SJSA1 (cell line): ENCODE measurements at places on chromosomes 3 and 15. TPM values are rescaled to one million over a fixed set of nuclear protein-coding genes. Genes with fewer than 3 reads are reported as not detected.

DNA sequence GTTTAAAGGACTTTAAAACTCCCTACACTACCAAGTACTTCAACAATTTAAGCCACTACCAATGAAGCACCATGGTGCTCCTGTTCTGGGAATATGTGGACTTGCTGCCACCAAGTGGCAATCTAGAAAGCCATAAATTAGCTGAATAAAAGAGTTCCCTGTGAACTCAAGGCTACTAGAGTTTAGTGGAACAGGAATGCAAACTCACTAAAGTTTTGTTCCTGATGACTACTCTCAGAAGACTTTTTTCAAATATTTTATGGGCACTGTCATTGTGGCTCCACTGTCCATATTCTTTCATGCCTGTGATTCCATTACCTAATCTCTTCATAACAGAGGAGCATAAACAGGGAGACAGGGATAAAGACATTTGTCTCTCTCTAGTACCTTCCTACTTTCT, 63.9 kb downstream of the TMCC1 start:
- peak overlapping the region; percentile 86 for H3K27ac ChIP-seq
- no peak overlapping the region for H3K4me3 ChIP-seq
- H3K4me1 ChIP-seq = peaks cover 36% of the 10 kb centered on the region
- peak; percentile 67 for DNase-seq
- H3K36me3 ChIP-seq = no peaks in the 10 kb centered on the region; the same call in 1 of the 2 replicates

GRCh38 chr3:138443521-138444503, 9.4 kb downstream of the ESYT3 start:
- H3K4me3 ChIP-seq = no peak overlapping the region
- H3K27me3 ChIP-seq = no peaks in the 10 kb centered on the region
- H3K36me3 ChIP-seq = no peaks in the 10 kb centered on the region
- DNase-seq = no peak

GRCh38 chr3:186452517-186452916, 90.5 kb upstream of the DGKG start:
- no peak overlapping the region for H3K4me3 ChIP-seq
- H3K36me3 ChIP-seq = no peaks in the 10 kb centered on the region
- DNase-seq = no peak
- 0 out of 2 replicates have a peak, but pooled peaks cover 4% of the 10 kb centered on the region for H3K27me3 ChIP-seq

DNA sequence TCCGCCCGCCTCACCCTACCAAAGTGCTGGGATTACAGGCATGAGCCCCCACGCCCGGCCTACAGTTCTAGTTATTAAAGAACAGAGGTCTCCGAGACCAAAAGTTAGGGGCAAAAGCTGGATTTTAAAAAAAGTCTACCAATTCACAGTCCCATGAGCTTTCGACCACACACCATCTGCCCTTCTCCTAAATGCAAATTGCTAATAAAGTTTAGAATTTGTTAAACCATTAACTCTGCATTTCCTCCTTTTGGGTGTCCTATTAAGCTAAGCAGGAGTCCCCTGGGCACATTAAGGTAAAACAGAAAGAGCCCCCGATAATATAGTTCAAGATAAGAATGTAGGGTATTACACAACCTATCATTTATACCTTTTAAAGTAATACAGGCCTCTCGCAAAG, 322.7 kb downstream of the FOXP1 start:
- no peaks in the 10 kb centered on the region for H3K27me3 ChIP-seq
- H3K4me3 ChIP-seq = no peak overlapping the region
- H3K27ac ChIP-seq = no peak overlapping the region
- DNase-seq = no peak
- peaks cover 23% of the 10 kb centered on the region for H3K4me1 ChIP-seq

DNA sequence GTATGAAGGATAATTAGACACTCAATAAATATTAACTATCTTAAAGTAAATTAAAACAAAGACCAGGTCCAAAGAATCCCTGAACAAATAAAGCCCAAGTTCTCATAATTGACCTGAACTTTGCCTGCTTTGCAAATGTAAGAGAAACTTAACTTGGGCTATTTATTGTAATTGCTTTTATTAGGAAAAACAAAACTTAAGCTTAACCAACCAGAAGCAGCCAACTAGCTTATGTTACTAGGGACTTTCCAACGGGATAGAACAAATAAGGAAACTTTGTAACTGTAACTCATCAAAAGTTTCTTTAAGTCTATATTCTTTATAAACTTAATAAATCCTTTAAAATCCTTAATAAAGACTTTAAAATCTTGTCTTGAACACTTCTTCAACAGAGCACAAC, 48.4 kb downstream of the C3orf38 start:
- no peak for DNase-seq
- H3K4me1 ChIP-seq = no peaks in the 10 kb centered on the region
- no peaks in the 10 kb centered on the region for H3K27me3 ChIP-seq
- no peak overlapping the region for H3K27ac ChIP-seq
- H3K36me3 ChIP-seq = no peaks in the 10 kb centered on the region

DNA sequence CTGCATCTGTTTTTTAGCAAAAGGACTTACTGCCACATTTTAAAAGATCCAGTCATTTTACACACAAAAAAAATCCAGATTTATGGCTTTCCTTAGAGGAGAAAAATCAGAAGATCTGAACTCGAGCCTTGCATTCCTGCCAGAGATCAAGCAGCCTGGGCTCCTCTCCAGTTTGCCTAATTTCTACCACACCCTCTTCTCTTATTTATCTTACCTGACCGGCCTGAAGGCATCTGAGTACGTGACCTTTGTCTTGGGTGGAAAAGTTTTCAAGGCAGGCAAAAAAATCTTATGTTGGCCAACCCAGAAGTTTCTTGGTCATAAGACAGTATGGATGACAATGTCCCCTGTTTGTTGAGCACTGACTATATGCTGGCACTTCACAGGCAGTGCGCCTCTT, 60.3 kb downstream of the CHRD start:
- H3K27ac ChIP-seq = no peak overlapping the region
- DNase-seq = no peak
- no peaks in the 10 kb centered on the region for H3K4me1 ChIP-seq
- H3K4me3 ChIP-seq = no peak overlapping the region
- no peaks in the 10 kb centered on the region for H3K27me3 ChIP-seq

DNA sequence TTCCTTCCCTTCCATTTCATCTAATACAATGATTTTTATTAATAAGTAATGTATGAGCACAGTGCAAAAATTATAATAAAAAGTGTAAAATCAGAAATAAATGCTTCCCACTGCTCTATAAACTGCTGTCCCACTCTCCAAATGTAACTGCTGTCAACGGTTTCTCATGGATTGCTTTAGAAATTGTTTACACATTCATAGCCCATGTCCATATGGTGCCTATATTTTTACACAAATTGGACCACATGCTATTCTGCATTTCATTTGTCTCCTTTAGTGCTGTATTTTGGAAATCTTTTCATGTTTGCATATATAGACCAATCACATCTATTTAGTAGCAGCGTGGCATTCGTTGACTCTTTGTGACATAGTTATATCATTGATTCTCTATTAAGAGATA, 164.7 kb upstream of the SLCO3A1 start:
- no peak overlapping the region for H3K4me3 ChIP-seq
- no peaks in the 10 kb centered on the region for H3K4me1 ChIP-seq
- no peaks in the 10 kb centered on the region for H3K27me3 ChIP-seq
- H3K36me3 ChIP-seq = no peaks in the 10 kb centered on the region
- no peak for DNase-seq

GRCh38 chr3:179703816-179704215, 51.0 kb downstream of the USP13 start:
- H3K4me3 ChIP-seq = no peak overlapping the region
- peaks cover 29% of the 10 kb centered on the region for H3K36me3 ChIP-seq
- no peak overlapping the region for H3K27ac ChIP-seq
- no peak for DNase-seq
- no peaks in the 10 kb centered on the region for H3K27me3 ChIP-seq
- H3K4me1 ChIP-seq = peaks cover 10% of the 10 kb centered on the region

DNA sequence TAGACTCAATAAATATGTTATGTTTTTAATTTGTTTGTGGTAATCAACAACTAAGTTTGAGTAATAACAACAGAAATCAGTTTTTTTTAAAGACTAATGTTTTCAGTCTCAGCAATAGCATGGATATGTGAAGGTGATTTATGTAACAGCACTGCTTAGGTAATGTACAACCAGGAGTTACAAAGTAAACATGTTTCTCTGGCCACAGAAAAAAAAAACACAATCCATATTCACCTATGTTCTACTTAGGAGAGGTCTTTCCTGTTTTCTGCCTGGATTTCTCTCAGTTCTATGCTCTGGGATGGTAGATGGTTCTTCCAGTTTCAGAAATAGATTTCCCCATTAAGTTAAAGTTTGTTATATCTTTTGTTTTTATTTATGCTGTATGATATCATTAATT, 579.4 kb downstream of the SI start:
- no peaks in the 10 kb centered on the region for H3K27me3 ChIP-seq
- no peak overlapping the region for H3K27ac ChIP-seq
- no peak for DNase-seq
- no peak overlapping the region for H3K4me3 ChIP-seq
- no peaks in the 10 kb centered on the region for H3K4me1 ChIP-seq

DNA sequence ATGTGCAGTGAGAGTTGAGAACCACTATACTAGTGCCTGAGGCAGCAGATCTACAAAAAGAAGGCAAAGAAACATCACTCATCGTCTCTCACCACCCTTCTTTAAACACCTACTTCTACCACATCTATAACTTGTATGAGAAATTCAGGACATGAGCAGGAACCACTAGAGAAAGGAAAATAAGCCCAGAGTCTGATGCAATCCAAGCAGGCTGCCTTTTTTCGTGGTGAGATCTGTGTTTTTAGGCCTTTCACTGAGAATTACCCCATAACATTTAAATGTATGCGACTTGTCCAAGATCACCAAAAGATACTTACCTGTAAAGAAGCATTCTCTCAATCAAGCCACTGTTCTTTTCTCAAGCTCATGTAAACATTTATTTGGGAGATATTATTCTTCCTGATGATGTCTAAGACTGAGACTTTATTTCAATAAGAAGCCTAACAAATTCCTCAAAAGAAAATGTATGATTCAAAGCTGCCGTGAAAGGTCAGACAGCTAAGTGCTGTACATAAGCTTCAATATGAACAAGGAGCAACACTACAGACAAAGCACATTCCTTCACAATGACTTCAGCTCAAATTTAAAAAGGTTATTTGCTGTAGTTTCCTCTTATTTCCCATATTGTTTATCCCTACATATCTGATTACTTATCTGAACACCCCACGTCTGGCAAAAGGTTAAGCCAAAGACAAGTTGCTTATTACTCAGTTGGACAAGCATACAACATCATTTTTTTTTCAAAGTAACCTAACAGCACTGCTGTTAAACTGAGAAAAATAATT, 16.5 kb downstream of the SPICE1 start:
- H3K27ac ChIP-seq = peak overlapping the region; percentile 78
- no peaks in the 10 kb centered on the region for H3K27me3 ChIP-seq
- H3K4me3 ChIP-seq = no peak overlapping the region
- no peak for DNase-seq
- H3K4me1 ChIP-seq = peaks cover 16% of the 10 kb centered on the region

DNA sequence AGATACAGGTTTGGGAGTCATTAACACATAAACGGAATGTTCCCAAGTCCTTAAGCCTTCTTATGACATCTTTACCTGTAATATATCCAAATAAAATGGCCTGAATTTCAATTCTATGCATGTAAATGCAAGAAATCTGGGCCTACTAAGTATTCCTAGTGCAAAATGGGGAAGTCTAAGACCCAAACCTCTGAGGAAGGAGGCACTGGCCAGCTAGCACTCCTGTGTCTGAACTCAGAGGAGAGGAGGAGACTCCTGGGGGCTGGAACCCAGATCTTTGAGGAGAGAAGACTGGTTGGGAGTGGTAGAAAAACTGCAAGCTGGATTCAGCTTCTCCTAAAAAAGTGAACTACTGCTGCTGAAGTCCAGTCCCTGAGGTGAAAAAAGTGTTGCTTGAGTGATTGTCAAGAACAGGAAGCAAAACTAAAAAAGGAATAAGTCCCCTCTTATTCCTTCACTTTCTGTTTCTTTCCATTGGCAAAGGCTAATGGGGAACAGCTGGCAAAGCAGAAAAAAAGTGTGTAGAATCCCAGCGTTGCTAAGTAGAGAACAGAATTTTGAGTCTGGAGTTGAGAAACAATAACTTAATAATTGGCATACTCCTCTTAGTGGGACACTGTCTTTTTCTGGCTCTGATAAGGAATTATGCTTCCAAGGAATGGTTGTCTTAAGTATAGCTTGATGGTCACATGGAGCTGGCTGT, 54.8 kb upstream of the ATP2C1 start:
- no peak for DNase-seq
- no peak overlapping the region for H3K4me3 ChIP-seq
- H3K27me3 ChIP-seq = 0 out of 2 replicates have a peak, but pooled peaks cover 5% of the 10 kb centered on the region
- H3K36me3 ChIP-seq = no peaks in the 10 kb centered on the region
- H3K27ac ChIP-seq = no peak overlapping the region

DNA sequence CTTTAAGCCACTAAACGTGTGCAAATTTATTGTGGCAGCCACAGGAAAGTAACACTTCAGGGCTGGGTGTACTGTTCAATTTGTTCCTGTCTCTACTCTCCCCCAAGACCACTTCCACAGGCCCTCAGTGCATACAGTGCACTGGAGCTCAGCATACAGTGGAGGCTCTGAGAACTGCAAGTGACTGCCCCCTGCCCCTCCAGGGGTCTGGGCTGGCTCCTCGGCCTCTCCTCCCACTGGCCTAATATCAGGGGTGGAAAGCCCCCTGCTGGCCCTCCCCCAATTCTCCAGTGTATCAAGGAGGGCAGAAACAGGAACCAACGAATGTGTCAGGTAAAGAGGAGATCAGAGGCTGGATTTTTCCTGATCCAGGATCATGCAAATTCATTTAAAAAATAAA, 19.9 kb upstream of the HEG1 start:
- no peak for DNase-seq
- H3K4me3 ChIP-seq = no peak overlapping the region
- peaks cover 4% of the 10 kb centered on the region; the same call in 1 of the 2 replicates for H3K36me3 ChIP-seq
- H3K27ac ChIP-seq = no peak overlapping the region

GRCh38 chr15:89051875-89052274, 36.4 kb upstream of the ABHD2 start:
- DNase-seq = peak; percentile 29
- no peaks in the 10 kb centered on the region for H3K27me3 ChIP-seq
- no peak overlapping the region for H3K4me3 ChIP-seq

- H3K27me3 ChIP-seq = no peaks in the 10 kb centered on the region
- no peak for DNase-seq
- no peaks in the 10 kb centered on the region for H3K4me1 ChIP-seq
- no peaks in the 10 kb centered on the region for H3K36me3 ChIP-seq
Measured at GRCh38 chr3:167657684-167658225, 4.0 kb upstream of the WDR49 start.

- DNase-seq = no peak
- no peak overlapping the region for H3K27ac ChIP-seq
- peaks cover 42% of the 10 kb centered on the region for H3K4me1 ChIP-seq
- no peaks in the 10 kb centered on the region for H3K27me3 ChIP-seq
- H3K4me3 ChIP-seq = no peak overlapping the region
Measured at GRCh38 chr3:185711255-185711870, 113.5 kb downstream of the IGF2BP2 start.

SERPINI2 gene
- total RNA-seq = not detected in 2 replicates

SPG11 gene
- total RNA-seq = 28.9 and 36.8 TPM in 2 replicates

ZPLD1 gene
- not detected in 2 replicates for total RNA-seq

CSTA gene
- not detected in 2 replicates for total RNA-seq

TMCO5A gene
- not detected in 2 replicates for total RNA-seq

SAXO2 gene
- 0.66 and 4.0 TPM in 2 replicates for total RNA-seq

ACKR2 gene
- not detected in 2 replicates for total RNA-seq

PP2D1 gene
- total RNA-seq = not detected in 2 replicates

AAGAB gene
- total RNA-seq = 59.1 and 80.8 TPM in 2 replicates

CCNB2 gene
- 83.8 and 127 TPM in 2 replicates for total RNA-seq
